Right renal pelvis (tissue), 4 donors: ENCODE measurements at places on chromosomes 12 and 14. TPM values are rescaled to one million over a fixed set of nuclear protein-coding genes. Genes with fewer than 3 reads are reported as not detected.
A peak's percentile ranks its signal among the peaks of the same experiment; 100 is the strongest.

- no peak for DNase-seq
Observed at GRCh38 chr14:24798911-24799462, 165.0 kb upstream of the GZMB start.

DNA sequence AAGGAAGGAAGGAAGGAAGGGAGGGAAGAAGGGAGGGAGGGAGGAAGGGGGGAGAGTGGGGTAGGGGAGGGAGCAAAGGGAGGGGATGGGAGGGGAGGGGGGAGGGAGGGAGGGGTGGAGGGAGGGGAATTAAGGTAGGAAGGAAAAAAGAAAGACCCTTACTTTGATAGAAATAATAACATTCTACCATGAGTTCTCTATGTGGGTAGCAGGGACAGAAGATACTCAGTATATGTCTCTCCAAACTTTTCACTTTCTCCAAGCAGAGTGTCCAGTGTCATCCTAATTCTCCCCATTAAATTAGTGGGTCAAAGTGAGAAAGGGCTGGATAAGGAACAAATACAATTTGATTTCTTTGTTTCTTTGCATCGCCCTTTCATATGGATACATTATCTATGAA, 553.4 kb upstream of the USP15 start:
- no peak for DNase-seq

GRCh38 chr14:57866199-57866705, 360 bp upstream of the SLC35F4 start:
- no peak for DNase-seq

- no peak for DNase-seq
Observed at GRCh38 chr14:69079188-69079742, 73.7 kb downstream of the DCAF5 start.

DNA sequence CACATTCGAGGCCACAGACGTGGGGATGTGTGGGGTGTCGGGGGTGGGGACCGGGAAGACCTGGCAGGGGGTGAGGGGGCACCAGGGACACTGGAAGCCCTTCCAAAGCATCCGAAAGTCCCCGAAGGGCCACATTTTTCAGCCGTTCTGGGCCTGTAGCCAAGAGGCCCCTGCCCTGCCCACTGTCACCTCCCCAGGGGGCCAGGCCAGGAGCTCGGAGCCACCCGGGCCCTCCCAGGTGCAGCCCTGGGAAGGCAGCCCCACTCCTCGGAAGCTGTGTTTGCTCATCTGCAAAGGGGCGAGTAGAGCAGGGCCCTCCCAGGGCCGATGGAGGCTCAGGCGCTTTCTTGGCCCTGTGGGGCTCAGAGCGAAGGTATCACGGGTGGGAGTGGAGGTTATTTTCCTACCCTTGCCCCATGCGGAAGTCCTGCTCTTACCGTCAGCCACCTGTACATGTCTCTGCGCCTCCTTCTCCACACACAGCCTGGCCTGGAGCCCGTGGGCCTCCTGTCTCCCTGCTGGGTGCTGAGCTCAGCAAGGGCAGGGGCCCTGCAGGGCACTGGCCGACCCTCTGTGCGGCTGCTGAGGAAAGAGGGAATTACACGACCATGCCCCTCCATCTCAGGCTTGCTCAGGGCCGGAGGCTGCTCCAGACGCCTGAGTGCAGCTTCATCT, 27.2 kb downstream of the NOC4L start:
- DNase-seq: no peak

- DNase-seq: peak; percentile 32
Observed at GRCh38 chr14:89121968-89122620, 294.9 kb downstream of the FOXN3 start.

Gene XPOT
- polyA plus RNA-seq: 56.9 TPM

Gene POTEM
- not detected for polyA plus RNA-seq

Gene SMIM41
- 0.65 TPM for polyA plus RNA-seq

Gene SLCO1A2
- 0.11 TPM for polyA plus RNA-seq

Gene AHNAK2
- polyA plus RNA-seq: 1.8 TPM

Gene CEBPE
- not detected for polyA plus RNA-seq
